Fibroblast of skin of right quadriceps (primary cell): ENCODE measurements at places on chromosomes 1 and 21.

- no peak for DNase-seq
Observed at GRCh38 chr21:38475519-38475918, 22.8 kb downstream of the ERG start.

- DNase-seq = no peak
Observed at GRCh38 chr21:35227786-35228185, 178.7 kb upstream of the RUNX1 start.

DNA sequence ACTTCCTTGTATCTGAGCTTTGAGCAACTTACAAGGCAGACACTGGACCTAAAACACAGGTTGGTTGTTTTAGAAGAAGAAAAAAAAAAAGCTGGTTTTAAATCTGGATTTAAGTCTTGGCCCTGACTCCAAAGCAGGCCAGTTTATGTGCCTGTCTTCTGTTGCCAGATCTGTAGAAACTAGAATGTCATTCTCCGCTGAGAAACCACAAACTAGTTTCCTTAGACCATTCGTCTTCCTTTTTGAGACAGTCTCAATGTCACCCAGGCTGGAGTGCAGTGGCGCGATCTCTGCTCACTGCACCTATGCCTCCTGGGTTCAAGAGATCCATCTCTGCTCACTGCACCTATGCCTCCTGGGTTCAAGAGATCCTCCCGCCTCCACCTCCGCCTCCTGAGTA lies 33.9 kb downstream of the APP start:
- no peak for DNase-seq

DNA sequence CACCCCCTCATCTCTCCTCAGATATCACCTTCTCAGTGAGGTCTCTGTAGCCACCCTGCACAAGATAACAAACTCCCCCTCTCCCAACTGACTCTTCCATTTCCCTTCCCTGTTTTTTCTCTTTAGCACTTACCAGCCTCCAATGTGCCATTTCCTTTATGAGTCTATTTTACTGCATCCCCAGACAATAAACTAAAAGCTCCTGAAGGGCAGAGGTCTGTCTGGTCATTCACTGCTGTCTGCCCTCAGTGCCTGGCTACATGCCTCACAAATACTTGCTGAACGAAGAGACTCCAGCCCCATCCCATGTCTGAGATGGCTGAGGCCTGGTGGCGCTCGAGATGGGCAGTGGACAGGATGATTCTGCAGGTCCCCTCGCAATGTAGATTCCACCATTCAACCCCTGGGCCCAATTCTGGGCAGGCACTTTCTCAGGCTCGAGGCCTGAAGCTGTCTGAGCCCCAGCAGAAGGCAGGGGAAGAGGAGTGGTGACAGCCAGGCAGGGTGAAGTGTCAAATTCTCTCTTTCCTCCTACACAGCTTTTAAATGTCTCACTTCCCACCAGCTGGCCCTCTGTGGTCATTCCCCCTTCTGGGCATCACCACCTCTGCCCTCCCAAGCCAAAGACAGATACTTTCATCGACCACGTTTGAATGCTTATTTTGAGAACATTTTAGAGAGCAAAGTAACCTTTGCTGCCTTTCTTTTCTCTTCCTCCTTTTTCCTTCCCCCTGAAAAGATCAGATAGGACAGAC lies 6.6 kb downstream of the LRRN2 start:
- DNase-seq = no peak

GRCh38 chr1:40155910-40156309 lies 5.3 kb upstream of the RLF start:
- DNase-seq = no peak

GRCh38 chr21:16976193-16976592 lies 536.6 kb upstream of the CXADR start:
- DNase-seq = no peak

DNA sequence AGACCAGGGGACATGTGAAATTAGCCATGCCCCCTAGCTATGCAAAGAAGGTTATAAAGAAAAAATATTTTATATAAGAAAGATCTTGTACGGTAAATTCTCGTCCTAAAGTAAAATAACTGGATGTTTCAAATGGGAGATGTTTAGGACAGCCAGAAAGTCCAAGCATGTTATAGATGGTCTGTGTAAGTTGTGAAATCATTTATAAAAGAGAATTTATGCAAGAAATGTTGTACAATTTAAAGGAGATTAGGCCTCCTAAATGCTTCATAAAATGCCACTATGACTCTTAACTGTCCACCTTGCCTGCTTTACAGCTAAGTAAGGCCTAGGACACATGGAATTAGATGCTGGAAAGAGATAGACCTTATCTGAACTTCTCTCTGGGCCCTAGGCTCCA lies 118.1 kb upstream of the POGK start:
- peak; percentile 2 for DNase-seq

DNA sequence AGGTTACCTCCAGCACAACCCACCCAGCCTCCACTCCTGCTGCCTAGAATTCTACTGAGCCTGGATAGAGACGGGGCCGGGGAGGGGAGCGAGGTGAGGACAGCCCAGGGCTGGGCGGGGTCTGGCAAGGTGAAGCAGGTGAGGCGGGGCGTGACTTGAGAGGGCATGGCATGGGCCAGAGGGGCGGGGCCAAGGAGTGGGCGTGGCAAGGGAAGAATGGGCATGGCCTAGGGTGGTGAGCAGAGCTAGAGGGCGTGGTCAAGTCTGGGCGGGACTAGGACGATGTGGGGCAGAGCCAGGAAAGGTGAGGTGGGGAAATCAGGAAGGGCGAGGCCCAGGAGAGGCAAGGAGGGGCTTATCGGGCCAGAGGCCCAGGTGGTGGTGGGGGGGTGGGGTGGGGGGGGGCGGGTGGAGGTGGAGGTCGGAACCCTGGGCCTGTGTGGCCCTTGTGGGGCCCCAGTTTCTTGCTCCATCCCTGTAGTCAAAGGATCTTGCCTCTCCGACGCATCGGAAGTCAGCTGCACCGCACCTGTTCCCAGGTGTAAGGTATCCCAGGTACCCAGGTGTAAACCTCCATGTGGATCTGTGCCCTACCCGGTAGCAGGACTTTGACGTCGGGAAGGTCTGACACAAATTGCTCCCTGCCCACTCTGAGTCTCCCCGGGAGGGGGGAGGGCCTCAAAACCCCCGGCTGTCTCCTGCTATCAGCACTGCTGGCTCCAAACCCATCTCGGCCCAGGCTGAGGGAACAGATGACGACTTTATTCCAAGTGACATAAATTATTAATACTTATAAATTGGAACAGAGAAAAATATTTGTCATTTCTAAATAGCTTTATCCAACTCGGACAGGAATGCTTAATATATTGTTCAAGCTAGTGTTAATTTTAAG lies 32.9 kb upstream of the UTS2 start:
- DNase-seq = no peak

- DNase-seq = no peak
Observed at GRCh38 chr1:76940571-76941335, 73.5 kb downstream of the ST6GALNAC5 start.

DNA sequence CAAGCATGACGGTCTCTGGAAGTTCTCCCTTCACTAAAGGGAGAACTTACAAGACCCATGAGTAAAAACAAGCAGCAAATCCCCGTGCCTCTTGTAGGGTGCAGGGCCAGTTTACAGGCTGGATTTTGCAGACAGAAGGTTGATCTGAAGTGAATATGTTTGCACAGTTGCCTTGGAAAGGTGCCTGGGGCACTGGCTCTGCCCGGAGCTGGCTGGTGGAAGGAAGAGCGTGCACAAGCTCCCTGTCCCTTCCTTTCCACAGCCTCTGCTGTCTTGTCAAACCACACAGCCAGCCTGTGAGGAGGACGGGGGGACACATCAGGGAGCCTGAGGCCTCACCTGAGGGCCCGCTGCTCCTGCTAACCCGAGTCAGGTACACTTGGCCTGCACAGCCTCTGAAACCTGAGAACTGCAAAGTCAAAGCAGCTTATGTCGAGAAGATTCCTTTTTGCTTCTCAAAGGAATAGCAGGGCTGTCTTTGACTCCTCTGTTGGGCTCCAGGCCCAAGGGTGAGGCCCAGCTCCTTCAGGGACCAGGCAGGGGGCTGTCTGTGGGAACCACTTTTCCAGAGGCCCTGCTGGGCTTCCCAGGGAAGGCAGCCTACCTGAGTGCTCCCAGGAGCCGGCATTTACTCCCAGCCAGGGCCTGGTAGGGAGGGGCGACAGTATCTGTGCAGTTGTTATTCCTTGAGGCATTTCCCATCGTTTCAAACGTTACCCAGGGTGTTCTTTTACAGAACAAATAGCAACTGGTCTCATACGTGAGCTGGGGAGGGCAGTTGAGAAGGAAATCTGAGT lies 251.5 kb downstream of the SIPA1L2 start:
- DNase-seq = no peak

DNA sequence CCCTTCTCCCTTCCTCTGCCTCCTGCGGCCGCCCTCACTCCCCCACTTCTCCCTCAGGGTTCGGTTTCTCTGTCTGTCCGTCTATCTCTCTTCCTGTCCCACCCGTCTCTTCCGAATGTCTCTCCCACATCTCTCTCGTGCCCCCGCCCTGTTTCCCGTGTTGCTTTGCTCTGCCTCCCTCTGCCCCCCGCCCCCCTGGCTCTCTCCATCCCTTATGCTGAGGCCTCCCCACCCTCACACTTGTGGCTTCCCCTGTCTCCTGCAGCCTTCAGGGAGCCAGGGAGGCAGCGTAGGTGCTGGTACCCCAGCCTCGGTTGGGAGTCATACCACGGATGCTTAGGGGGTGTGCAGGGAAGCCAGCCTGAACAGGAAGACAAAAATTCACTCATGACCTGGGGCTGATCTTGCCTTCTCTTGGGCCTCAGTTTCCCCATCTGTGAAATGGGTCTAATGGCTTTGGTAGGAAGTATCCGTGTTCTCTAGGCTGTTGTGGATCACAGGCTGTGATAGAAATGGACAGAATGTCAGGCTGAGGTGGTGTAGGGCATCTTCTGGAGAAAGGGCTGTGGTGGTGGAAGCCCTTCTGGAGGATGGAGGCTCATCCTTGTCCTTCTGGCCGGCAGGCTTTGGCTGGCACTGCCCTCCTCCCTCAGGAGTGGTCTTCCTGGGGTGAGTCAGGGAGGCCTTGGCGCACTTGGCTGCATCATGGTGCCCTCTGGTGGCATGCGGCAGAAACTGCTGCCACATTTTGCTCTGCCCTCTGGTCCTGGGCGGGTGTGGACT lies 55.5 kb downstream of the FOXO6 start:
- DNase-seq = peak; percentile 58

DNA sequence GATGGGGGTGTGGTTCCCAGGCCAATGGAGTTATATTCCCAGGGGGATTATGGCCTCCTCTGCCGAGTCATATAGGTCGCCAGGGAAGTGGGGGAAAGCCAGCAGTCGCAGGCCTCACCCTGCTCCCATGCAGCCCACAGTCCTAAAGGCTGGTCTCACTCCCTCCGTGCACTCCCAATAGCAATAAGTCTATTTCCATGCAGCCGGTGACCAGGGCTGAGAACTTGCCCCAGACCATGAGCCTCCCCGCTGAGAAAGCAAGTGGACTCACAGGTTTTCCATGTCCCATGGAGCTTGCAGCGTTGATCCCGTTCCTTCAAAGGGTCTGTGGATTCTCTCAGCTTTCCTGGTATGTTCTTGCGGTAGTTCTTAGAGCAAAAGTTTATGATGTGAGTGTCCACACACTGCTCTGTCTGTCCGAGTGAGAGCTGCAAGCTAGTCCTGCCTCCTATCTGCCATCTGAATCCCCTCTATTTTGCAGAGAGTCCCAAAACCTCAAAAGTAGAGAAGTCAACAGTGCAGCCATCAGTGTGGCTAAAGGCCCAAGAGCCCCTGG lies 81.7 kb upstream of the TMPRSS2 start:
- DNase-seq = no peak

DNA sequence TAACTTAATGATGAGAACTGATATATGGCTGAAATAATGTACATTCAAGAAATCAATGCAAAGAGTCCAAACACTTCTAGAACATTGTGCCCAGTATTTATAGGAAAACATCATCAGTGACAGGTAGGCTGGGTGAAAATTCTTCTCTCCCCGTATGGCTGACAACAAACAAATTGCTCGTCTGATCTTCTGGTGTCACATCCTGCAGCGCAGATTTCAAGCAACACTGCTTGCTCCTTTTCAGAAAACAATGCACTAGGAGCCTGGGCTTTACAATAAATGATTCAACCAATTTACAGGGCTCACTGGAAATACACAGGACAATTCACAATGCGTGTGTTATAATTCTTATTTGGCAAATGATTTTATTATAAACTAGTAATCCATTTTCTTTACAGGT lies 185.3 kb downstream of the RERE start:
- DNase-seq = no peak

DNA sequence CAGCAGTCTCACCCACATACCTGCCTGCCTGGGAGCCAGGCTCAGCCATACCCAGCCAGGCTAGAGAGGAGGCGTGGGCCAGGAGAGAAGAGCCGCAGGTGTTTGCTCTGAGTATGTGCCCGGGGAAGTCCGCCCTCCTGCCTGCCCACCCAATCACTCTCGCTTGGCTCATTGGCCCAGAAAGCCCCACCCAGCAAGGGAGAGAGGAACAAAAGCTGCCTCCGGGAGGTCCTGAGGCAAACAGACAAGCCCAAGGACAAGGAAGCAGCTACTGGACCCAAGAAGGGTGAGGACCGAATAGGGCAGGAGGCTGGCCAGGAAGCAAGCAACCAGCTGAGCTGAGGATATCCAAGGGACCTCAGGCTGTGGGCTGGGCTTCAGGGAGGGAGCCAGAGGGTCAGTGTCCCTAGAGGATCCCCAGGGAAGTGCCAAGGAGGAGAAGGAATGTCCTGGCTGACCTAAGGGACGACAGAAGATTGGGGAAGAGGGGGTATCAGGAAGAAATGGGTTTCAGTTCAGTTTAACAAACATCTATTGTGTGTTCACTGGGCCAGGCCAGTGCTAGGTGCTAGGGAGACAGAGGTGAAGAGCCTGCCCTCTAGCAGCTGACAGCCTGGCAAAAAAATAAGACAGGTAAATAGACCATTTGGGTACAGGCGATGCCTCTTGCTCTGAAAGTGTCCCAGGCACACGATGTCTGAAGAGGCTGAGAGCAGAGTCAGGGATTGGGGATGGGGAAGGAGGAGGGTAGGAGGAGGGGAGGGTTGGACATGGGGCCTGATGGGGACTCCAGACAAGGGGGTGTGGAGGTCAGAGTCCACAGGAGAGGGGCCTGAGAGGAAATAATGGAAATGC lies at the start of gene GJB4:
GJB4 (plus strand) TSS at position 238 of the 855 bp plus-strand sequence. CDS start 1,515 bp downstream, outside the sequence.
- DNase-seq = no peak

GRCh38 chr1:61784726-61785125 lies 42.4 kb downstream of the PATJ start:
- no peak for DNase-seq

- no peak for DNase-seq
Observed at GRCh38 chr1:4797016-4797410, 142.6 kb downstream of the AJAP1 start.
